Natural killer cell treated with Interleukin-12 subunit alpha and Interleukin-12 subunit beta and Interleukin-15 and Interleukin-18, amount 100 ng/mL, for 72 hours (primary cell): ENCODE measurements at places on chromosomes 4 and X.

DNA sequence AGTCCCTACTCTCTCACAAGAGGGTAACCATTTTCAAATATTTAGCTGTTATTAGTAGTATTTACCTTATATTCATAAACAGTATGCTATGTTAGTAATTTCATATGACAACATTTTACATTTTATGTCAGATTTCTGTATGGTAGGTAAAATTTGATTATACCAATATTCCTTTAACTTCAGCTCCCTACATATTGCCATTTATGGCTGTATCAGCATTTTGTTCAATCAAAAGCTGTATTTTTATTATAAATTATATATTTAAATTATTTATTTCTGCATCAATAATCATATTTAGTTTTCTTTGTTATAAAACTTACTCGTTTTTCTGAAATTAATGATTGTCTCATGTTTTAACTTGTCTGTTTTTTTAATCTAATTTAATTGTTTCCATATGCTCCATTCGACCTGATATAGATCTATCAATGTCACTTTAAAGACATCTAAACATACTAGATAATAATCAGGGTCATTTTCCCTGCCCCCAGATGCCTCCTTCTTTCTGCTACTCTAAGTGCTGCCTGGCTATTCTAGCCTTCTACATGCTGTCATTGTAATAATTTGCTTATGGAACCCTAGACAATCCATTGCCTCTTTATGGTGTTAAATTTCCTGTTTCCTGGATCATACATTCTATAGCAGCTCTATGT lies 1976.7 kb upstream of the ADGRL3 start:
- DNase-seq, result no peak

GRCh38 chr4:6198768-6199421 lies 1.5 kb downstream of the JAKMIP1 start:
- DNase-seq, result peak; percentile 72

- no peak for DNase-seq
Observed at GRCh38 chr4:80713409-80713808, 317.1 kb upstream of the BMP3 start.

- no peak for DNase-seq
Observed at GRCh38 chr4:54099287-54099747, 646 bp upstream of the GSX2 start.

- peak; percentile 75 for DNase-seq
Observed at GRCh38 chr4:25234390-25235370, 847 bp downstream of the PI4K2B start.

DNA sequence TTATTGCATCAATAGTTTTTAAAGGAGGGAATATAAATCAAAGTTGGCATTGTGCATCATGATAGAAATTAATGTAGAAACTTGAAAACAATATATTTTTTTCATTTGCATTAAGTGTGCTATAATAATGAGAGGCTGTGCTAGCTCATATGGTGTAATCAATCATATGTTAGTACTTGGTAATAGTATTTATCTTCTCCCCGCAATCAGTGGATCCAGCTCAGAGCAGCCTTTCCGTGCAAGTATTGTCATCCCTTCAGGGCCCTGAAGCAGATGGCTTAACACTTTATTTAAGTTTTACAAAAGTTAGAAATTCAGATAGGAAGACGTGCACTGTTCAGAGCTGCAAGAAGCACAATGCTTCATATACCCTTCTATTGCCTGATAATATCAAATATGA lies 616.3 kb upstream of the ATOH1 start:
- DNase-seq, result no peak
